Subcutaneous preadipocyte (primary cell): ENCODE measurements at places on chromosomes 7 and 10. TPM values are rescaled to one million over a fixed set of nuclear protein-coding genes. Genes with fewer than 3 reads are reported as not detected.

THNSL1 gene
- 2.6 and 4.5 TPM in 2 replicates for total RNA-seq

FEZF1 gene
- total RNA-seq, result not detected in 2 replicates

KCP gene
- under 0.01 and 0.20 TPM in 2 replicates for total RNA-seq

CD36 gene
- total RNA-seq, result 35.6 and 84.1 TPM in 2 replicates

DGKI gene
- total RNA-seq, result 3.5 and 5.9 TPM in 2 replicates

CTNNA3 gene
- under 0.01 TPM in 1 of 2 replicates, not detected in the other for total RNA-seq

PHKG1 gene
- total RNA-seq, result 1.2 and 1.8 TPM in 2 replicates

RAB19 gene
- total RNA-seq, result not detected in 2 replicates

LRIT1 gene
- not detected in 2 replicates for total RNA-seq

DNAJC12 gene
- 1.8 and 2.7 TPM in 2 replicates for total RNA-seq

SPDYE2 gene
- not detected in 2 replicates for total RNA-seq
